ENCODE measurements at places on chromosomes 2 and 18.

DNA sequence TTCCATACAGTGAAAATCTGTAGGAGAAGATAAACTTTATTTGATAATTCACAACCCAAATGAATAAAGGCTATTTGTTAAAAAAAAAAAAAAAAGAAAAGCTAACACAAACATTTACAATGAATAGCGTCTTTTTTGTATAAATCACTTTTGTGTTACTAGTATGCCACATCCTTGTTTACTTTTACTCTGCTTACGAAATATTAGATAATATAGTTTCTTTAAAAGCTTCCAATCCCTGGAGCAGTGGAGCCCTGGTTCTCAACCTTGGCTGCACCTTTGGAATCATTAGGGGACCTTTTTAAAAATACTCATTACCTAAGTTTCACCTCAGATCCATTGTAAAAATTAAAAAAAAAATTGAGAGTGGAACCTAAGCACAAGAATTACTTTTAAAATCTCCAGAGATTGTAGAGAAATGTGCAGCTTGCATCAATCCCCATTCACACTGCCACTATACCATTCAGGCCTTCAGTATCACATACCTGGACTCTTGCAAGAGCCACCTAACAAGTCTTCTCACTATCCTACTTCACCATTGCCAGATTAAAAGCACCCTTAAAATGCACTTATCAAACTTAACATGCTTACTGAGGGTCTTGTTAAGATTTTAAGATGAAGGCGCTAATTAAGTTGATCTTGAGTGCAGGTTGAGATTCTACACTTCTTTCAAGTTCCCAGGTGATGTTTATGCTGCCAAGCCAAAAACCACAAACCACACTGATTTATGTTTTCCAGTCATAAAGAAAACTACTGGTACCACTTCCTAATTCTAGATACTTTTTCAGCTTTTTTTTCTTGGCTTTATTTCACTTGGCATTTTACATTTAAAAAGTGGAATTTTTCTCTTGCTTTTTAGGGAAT, 59.7 kb upstream of the ZC3H15 start:
- no peak for DNase-seq

GRCh38 chr2:27147935-27148334, 869 bp upstream of the TCF23 start:
- DNase-seq: no peak

- DNase-seq: no peak
Measured at GRCh38 chr2:4898706-4899105, 793.5 kb upstream of the SOX11 start.

GRCh38 chr18:38575023-38575422, 1009.4 kb upstream of the CELF4 start:
- DNase-seq: no peak

GRCh38 chr2:54577944-54578647, 122.0 kb downstream of the SPTBN1 start:
- no peak for DNase-seq
